ENCODE measurements at places on chromosomes 1 and 21. TPM values are rescaled to one million over a fixed set of nuclear protein-coding genes. Genes with fewer than 3 reads are reported as not detected.

The ADORA1 gene
- 1.4 TPM for total RNA-seq

The RXRG gene
- 4.5 TPM for total RNA-seq

The GBP6 gene
- 1.6 TPM for total RNA-seq

The KRTAP19-3 gene
- not detected for total RNA-seq

The NCAM2 gene
- 20.1 TPM for total RNA-seq

DNA sequence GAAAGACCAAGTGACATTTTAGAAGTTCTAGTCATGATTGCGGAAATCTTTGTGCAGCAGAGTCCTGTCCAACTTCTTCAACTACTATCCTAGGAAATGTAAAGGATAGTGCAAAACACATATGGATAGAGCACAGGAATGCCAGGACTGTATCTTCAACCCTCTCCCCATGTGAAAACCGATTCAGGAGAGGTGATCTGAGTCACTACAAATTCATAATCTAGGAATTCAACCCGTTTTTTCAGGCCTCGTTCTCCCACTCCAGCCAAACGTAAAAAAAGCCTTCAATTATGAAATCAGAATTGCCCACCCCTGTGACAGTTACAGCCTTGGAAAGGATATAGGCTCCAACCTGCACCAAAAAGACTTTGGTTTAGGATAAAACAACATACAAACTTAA lies 52.9 kb upstream of the RGS1 start:
- no peak for DNase-seq

- DNase-seq: no peak
Observed at GRCh38 chr1:169604781-169605560, 18.7 kb upstream of the F5 start.

The NUP210L gene
- 0.21 TPM for total RNA-seq

The LRRC39 gene
- 13.8 TPM for total RNA-seq

GRCh38 chr1:77175230-77175844 lies 43.9 kb downstream of the PIGK start:
- DNase-seq: no peak

GRCh38 chr1:116911188-116911553 lies 1.5 kb downstream of the PTGFRN start:
- no peak for DNase-seq

The UBL4B gene
- total RNA-seq: not detected

The ITLN2 gene
- total RNA-seq: not detected

- DNase-seq: no peak
Observed at GRCh38 chr1:14897080-14897449, 256.5 kb upstream of the TMEM51 start.

- DNase-seq: peak; percentile 28
Observed at GRCh38 chr1:153698020-153698922, 19.8 kb downstream of the NPR1 start.

GRCh38 chr1:226639631-226640061 lies 91.1 kb downstream of the STUM start:
- no peak for DNase-seq

DNA sequence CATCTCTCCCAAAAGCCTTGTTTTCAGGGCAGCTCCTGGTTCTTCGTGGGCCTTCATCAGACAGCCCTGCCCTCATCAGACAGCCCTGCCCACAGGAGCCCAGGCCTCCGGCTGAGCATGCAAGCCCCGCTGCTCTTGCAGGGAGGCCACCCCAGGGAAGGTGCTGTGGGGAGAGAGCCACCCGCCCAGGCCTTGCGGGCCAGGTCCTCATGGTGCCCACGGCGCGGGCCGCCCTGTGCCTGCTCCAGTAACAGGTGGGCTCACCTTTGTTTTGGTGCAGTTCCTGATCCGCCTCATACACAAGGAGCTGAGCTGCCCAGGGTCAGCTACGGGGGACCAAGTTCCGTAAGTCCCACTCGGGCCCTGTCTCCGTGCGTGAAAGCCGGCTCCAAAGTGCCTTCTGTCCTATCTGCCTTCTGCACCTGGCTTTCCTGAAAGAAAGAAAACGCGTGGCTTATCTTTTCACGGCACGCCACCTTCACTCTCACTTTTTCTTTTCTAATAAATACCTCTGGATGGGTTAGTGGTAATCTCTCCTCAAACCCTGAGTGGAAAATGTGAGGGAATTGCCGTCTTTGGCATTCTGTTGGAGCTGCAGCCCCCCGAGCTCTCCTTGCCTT lies 65.9 kb downstream of the SLC37A1 start:
- no peak for DNase-seq

The DNASE2B gene
- not detected for total RNA-seq

- DNase-seq: no peak
Observed at GRCh38 chr1:18348354-18348753, 132.4 kb upstream of the KLHDC7A start.

The TOR1AIP1 gene
- 104 TPM for total RNA-seq

GRCh38 chr1:15336866-15337265 lies 72.8 kb upstream of the EFHD2 start:
- DNase-seq: no peak

The HSPA6 gene
- 1.2 TPM for total RNA-seq

The PPM1J gene
- total RNA-seq: 0.37 TPM

The CLIC6 gene
- total RNA-seq: 17.2 TPM

DNA sequence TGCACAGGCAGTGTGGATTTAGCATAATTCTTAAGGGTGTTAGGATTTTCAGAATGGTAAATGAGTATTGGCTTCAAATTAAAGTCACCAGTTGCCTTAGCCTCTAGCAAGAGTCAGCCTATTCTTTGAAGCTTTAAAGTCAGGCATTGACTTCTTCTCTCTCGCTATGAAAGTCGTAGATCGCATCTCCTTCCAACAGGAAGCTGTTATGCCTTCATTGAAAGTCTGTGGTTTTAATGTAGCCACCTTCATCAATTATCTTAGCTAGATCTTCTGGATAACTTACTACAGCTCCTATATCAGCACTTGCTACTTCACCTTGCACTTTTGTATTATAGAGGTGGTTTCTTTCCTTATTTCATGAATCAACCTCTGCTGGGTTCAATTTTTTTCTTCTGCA lies 320.2 kb downstream of the PTPRC start:
- no peak for DNase-seq

The SEMA4A gene
- total RNA-seq: 7.3 TPM

The SSX2IP gene
- total RNA-seq: 33.3 TPM

DNA sequence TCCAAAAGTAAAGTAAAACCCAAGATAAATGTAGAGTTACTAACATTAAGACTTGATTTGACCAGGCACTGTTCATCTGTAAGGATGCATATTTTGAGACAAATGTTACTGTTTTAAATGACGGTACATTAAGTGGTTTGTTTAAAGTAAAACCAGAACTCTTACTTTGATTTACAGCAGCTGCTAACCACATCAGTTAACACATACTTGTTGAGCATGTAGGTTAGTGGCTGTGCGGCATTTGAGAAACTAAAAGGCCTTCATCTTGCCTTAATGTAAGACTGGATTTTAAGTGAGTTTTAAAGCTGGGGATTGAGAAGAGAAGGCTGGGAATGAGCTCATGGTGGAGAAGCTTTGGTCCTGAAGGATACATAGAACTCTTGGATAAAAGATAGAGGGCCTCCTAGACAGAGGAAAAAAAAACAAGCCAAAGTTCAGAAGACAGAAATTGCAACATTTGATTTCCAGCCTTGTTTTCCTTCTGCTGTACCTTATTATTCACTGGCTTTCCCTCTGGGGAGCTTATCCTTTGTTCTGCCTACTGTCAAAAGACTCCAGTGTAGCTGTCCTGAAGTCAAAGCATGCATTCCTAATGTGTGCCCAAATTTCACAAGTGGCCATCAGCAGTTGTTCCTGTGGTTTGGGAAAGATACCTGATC lies 66.6 kb downstream of the MTR start:
- no peak for DNase-seq

The FCGR1A gene
- 10.4 TPM for total RNA-seq

DNA sequence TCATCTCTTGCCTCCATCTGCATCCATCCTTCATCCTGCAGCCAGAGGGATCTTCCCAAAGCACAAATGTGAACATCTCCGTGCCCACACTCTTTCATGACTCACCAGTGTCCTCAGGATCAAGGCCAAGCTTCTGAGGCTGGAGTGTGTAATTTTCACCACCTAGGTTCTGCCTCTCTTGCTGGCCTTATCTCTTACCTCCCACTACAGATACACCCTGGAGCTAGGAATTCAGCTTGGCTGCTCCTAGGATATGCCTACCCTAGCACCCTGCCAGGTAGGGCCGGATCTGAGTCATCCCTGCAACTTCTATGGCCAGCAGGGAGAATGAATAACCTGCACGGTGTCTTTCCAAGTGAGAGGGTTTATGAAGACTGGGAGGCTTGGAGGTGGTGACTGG lies 208.7 kb upstream of the CSF3R start:
- DNase-seq: no peak

The LMX1A gene
- total RNA-seq: 0.42 TPM

GRCh38 chr21:43318841-43319781 lies 107.8 kb downstream of the SIK1 start:
- DNase-seq: no peak

The SERPINC1 gene
- total RNA-seq: not detected

The DNAI4 gene
- total RNA-seq: 43.6 TPM

DNA sequence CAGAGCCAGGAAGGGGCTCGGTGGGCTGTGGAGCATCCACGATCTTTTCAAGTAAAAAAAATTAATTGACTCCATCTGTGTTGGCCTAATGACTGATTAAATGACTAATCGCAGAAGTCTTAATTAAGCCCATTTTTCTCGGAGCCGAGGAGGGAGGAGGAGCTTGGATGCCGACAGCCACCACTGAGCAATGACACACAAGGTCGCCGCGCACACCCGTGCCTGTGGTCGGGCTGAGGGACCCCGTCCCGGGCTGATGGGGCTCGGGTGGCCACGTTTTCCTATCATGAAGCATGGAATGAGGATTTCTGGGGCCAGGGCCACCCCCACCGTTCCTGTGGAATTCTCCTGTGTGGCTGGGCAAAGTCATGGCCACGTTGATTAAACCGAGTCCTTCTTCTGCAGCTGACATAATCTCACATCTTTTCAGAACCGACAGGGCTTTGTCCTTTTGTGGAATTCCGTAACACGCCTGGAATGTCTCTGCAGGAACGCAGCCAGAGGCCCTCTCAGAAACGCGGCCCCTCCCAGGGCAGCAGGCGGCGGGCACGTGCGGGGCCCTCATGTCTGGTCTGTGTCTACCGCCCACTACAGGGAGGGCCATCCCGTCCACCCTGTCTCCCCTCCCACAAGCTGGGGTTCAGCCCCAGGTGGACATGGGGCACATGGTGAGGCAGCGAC lies 60.7 kb downstream of the MORN1 start:
- peak; percentile 57 for DNase-seq

DNA sequence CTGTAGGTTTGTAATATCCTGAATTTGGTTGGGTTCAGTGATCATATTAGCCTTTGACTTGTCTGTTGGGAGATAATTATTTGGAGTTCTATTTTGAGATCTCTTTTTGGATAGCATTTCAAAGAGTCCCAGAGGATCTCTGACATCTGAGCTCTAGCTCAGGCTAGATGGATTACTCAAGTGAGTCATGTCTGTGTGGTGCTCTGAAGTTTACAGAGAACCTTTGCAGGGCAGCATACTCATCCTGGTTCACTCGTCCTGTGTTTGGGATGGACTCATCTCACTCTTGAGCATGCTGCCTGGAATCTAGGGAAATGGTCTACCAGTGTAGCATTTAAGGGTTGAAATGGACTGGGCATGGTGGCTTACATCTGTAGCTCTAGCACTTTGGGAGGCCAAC lies 29.4 kb upstream of the BMP8A start:
- no peak for DNase-seq

The ANGPTL3 gene
- total RNA-seq: not detected

The PLA2G2C gene
- not detected for total RNA-seq

GRCh38 chr1:111597426-111597825 lies 22.2 kb upstream of the RAP1A start:
- DNase-seq: no peak

The UBE2J2 gene
- total RNA-seq: 36.3 TPM

GRCh38 chr1:193448682-193449461 lies 262.5 kb upstream of the B3GALT2 start:
- DNase-seq: no peak

- no peak for DNase-seq
Observed at GRCh38 chr1:3500265-3500835, 45.9 kb downstream of the ARHGEF16 start.

The KLF17 gene
- 0.95 TPM for total RNA-seq

GRCh38 chr21:34313116-34313515 lies 50.7 kb upstream of the KCNE2 start:
- DNase-seq: no peak

DNA sequence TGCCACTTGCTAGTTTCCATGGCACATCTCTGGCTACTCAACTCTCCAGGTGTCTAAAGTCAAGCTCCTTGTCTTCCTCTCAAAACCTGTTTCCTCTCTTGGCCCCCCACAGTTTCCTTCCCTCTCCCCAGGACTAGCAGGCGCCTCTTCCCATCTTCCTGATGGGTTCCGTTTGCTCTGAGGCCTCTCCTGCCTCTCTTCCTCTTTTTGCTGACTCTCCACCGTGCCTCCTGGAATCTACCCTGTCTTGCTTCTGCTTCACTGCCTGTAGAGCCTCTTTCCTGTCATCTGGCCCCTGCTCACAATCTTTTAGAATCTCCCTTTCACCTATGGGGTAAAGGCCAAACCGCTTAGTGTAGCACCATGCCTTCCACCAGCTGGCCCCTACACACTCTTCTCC lies 21.8 kb upstream of the LHX4 start:
- DNase-seq: no peak

The TMEM9 gene
- total RNA-seq: 46.4 TPM

DNA sequence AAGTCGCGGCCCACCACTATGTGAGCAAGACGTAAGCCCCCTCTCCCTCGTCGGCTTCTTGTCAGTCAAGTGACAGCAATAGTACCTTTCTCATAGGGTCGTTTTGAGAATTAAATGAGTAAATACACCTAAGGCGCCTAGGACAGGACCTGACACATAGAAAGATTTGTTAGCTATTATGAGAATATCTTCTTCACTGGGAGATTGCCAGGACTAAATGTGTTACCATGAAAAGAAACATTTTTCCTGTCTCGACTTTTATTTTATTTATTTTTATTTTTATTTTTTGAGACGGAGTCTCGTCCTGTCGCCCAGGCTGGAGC lies 798 bp downstream of the PMF1 start:
- no peak for DNase-seq

- no peak for DNase-seq
Observed at GRCh38 chr1:49864581-49864980, 159.2 kb downstream of the AGBL4 start.

GRCh38 chr1:221069986-221070385 lies 190.7 kb downstream of the HLX start:
- no peak for DNase-seq

The CHRM3 gene
- total RNA-seq: 58.5 TPM

The FMO1 gene
- 3.5 TPM for total RNA-seq

The ACTL8 gene
- not detected for total RNA-seq

GRCh38 chr1:14626869-14627607 lies 28.6 kb downstream of the KAZN start:
- no peak for DNase-seq

GRCh38 chr1:151859891-151860293 lies 6.4 kb upstream of the THEM5 start:
- no peak for DNase-seq

The FAM72D gene
- 0.85 TPM for total RNA-seq

The SYPL2 gene
- 2.4 TPM for total RNA-seq

Measured in urinary bladder (tissue), 4 donors.